HFF-Myc (cell line): ENCODE measurements at places on chromosomes 4 and X.
A peak's percentile ranks its signal among the peaks of the same experiment; 100 is the strongest.

GRCh38 chr4:123600987-123601904 lies 204.7 kb downstream of the SPRY1 start:
- DNase-seq, result no peak

GRCh38 chr4:54999003-54999402 lies 126.4 kb downstream of the KDR start:
- no peak for DNase-seq

- DNase-seq, result peak; percentile 89
Measured at GRCh38 chr4:150283689-150284088, 205.4 kb downstream of the DCLK2 start.

- DNase-seq, result no peak
Measured at GRCh38 chrX:55326985-55327384, 62.3 kb upstream of the PAGE3 start.

GRCh38 chr4:133839326-133839725 lies 362.3 kb downstream of the PABPC4L start:
- DNase-seq, result no peak

DNA sequence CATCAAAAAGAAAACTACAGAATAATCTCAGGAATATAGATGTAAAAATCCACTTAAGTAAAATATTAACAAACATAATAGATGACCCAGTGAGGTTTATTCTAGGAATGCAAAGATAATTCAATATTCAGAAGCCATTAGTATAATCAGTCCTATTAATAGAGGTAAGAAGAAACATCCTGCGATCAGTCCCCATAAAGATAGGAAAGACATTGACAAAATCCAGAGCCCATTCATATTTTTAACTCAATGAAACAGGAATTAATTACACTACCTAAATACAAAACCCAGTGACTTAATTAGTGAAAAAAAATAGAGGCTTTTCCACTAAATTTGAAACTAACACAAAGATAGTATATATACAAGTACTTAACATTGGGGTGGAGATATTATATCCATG lies 321.4 kb upstream of the INTU start:
- DNase-seq, result no peak

- no peak for DNase-seq
Measured at GRCh38 chr4:74120086-74120485, 21.1 kb upstream of the CXCL2 start.

GRCh38 chrX:13536551-13536950 lies 32.9 kb upstream of the EGFL6 start:
- DNase-seq, result no peak
